ENCODE measurements at places on chromosomes 3 and 15.

- no peak for DNase-seq
These were observed 77.4 kb upstream of the IQSEC1 start for GRCh38 chr3:13150624-13151023.

- DNase-seq = no peak
These were observed 384.6 kb upstream of the ALCAM start for GRCh38 chr3:104982130-104982529.

- no peak for DNase-seq
These were observed 150.5 kb downstream of the NTRK3 start for GRCh38 chr15:88106074-88106473.

GRCh38 chr15:48708641-48709040 lies 63.1 kb upstream of the FBN1 start:
- DNase-seq = no peak

GRCh38 chr15:48802867-48803266 lies 8.0 kb downstream of the CEP152 start:
- DNase-seq = no peak

DNA sequence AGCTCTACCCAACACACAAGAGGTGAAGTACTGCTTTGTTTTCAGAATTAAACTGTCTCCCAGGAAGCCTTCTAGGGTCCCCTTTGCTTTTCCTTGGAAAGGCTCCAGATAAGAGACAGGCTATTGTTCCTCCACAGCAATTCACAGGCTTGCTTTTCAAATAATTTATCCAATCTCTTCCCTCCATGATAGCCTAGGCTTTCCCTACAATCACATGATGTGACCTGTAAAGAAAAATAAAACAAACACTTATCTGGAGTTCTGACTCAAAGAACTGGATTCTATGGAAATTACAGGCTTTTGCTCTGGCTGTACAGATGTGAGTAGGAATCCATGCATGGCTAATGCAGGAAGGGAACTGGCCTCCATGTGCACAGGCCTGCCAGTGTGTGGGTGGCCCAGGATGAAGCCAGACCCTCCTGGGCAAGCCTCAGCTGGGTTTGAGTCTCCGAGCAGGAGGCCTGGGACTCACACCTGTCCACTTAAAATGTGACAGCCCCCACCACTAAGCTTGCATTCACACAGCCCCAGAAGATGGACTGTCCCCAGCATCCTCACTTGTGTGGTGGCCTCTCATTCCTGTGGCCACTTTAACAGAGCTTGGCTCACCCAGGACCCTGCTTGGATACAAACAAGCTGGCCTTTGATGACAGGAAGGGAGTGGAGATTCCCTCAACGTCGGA lies 75.8 kb upstream of the LEKR1 start:
- DNase-seq = no peak

- DNase-seq = no peak
These were observed 5.6 kb downstream of the CHRNA3 start for GRCh38 chr15:78615151-78615589.

DNA sequence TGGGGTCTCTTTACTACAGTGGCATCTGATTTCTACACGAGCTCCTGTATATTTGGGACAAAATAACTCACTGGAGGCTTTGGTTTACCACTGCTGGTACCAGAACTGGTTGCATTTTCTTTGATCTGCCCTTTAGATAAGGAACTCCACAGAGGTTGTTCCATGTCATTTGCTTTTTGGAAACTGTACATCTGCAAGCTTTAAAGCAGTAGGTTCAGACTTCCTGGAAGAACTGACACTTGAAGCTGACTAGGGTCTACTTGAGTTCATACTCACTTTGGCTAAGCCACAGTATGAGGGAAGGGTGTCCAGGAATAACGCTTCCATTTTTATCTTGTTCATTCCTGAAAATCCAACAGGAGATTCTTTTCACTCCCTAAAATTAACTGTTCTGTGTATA lies 86.4 kb downstream of the WWTR1 start:
- no peak for DNase-seq

- DNase-seq = no peak
These were observed 37.3 kb downstream of the USF3 start for GRCh38 chr3:113659101-113659541.

DNA sequence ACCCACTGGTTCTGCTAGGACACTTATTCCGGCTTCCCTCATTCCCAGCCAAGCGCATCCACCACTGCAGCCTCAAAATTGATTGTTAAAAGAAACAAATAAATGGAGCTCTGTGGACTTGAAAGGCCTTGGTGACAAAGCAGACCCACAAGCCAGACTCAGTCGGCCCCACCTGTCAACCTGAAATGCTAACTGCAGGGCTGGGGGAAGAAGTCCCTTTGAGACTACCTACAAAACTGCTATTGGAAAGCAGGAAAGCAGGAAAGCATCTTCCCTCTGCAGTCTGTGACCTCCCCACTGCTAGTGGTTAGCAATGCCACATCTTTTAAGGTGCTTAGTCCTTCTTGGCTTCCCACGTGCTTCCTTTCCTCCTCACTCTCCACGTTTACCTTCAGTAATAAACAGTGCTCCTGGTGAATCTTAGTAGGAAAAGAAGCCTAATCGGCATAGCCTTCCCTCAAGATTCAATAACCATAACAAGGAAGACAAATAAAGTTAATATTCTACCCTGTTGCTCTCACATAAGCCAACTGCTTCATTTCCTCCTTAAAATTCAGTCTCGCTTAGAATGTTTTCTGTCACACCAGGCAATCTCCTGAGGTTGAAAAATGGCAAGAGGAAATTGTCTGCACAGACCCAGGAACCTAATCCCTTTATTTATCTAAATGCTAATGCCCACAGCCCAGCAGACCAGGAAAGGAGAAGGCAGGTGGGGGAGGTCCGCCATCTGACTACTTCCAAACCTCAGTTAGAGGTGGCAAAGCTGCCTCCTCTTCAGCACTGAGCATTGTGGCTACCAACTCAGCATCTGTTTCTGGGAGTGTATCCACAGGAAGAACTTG lies 296.2 kb downstream of the NEK10 start:
- no peak for DNase-seq

DNA sequence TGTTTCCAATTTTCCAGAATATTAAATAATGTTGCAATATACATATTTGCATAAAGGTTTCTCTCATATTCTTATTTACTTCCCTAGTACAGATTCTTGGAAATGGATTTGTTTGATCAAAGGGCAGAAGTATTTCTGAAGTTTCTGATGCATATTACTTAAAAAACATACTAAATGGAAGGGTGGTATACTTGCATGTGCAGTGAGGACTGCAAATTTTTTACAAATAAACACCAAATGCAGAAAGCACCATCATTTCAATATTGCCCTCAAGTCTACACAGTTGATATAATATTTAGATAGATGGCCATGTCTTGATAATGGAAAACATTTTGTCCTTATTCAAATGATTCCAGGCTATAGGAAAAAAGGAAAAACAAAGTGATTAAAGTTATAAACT lies 12.3 kb downstream of the TM4SF18 start:
- DNase-seq = no peak

GRCh38 chr3:146542179-146542578 lies 2.2 kb downstream of the PLSCR1 start:
- no peak for DNase-seq

DNA sequence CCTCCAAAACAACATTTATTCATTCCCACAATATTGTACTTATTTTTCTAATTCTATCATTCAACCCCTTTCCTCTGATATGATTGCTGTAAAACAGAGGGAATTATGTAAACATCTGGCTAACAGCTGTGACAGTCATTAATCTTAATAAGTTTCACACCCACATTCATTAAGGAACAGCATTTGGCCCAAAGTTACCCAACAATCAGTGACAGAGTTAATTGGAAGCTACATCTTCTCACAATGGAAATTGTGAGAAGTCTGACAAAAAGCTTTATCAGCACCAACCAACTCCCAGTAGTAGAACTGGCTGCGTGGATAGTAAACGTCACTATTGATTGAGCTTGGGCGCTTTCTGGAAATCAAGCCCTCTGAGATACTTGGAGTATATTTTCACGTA lies 165.8 kb upstream of the SLC24A5 start:
- DNase-seq = no peak

GRCh38 chr3:102525624-102526023 lies 90.8 kb downstream of the ZPLD1 start:
- no peak for DNase-seq

- no peak for DNase-seq
These were observed 122.3 kb downstream of the MEGF11 start for GRCh38 chr15:66131200-66131599.

- no peak for DNase-seq
These were observed 169.1 kb downstream of the NSMCE3 start for GRCh38 chr15:29100486-29101000.

DNA sequence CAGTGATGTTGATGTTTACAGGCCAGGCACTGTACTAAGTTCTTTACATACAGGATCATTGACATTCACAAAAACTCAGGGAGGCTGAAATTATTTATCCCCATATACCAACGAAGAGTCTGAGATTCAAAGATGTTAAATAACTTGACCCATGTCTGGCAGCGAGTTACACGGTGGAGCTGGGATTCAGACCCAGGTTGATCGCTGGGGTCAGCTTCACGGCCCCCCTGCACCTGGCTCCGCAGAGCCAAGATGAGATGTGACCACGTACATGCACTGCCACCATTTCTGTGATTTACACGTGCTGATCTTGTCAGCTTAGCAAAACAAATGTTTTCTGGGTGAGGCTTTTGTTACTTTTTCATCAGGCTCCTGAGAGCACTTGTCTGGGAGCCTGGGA lies 109.8 kb downstream of the EEFSEC start:
- no peak for DNase-seq

DNA sequence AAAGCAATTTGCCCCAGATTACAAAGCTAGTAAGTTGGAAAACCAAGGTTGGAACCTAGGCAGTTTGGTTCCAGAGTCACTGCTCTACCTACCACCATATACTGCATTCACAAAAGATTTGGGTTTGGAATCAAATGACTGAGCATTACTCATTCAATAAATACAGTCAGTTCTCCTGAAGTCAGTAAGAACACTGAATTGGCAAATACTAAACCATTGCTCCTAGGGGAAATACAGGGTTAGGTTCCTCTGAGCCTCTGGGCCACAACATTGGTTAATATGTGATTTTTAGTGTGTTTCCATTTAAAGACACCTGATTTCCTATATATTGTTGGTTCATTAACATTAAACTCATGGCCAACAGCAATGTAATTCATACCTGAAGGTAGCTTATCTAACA lies 2.1 kb upstream of the EIF5A2 start:
- DNase-seq = no peak
